Spleen (tissue), 13 donors: ENCODE measurements at places on chromosomes 11 and 22. TPM values are rescaled to one million over a fixed set of nuclear protein-coding genes. Genes with fewer than 3 reads are reported as not detected.

DNA sequence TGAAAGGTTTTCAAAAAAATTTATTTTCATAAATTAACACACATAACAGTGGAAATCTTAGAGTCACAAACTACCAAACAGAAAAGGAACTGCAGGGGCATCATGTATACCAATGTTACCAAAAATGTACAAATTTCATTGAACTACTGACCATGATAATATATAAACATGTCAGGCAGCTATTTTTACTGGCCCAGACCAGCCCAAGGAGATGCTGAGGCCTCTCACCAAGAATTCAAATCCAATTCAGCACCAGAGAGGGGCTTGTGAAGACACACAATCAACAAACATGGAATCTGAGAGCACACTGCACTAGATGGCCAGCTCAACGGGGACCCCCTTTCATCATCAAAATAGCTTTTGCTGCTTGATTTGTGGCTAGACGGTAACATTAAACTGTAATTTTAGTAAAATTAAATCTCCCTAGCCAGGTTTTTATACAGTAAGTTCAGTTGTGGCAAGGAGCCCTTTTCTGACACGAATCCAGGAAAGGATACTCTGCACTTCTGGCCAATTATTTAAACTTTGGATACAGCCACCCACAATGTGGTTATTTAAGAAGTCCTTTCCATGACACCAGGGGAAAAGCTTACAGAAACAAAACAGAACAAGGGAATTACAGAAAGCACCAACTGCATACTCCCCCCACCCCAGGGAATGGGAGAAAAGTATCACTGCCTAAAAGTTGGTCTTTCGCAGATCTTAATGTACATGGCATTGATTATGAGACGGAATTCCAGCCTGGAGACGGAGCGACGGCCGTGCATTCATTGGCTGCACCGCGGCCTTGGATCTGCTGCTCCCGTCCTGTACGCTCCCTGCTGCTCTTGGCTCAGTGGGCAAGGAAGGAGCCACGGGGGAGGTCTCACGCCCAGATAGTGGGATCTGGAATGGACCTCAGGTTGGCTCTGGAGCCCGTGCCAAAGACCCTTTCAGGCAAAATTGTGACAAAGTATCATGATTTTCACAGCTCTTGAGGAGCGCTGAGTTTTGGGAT is 19.6 kb upstream of the PISD start:
- H3K27me3 ChIP-seq = no peaks in the 10 kb centered on the region
- H3K4me3 ChIP-seq = no peak overlapping the region
- peaks cover under 1% of the 10 kb centered on the region for H3K4me1 ChIP-seq
- H3K36me3 ChIP-seq = no peaks in the 10 kb centered on the region
- DNase-seq = no peak

- no peaks in the 10 kb centered on the region for H3K36me3 ChIP-seq
- no peaks in the 10 kb centered on the region for H3K27me3 ChIP-seq
- H3K4me3 ChIP-seq = no peak overlapping the region
- DNase-seq = no peak
- H3K4me1 ChIP-seq = no peaks in the 10 kb centered on the region
Observed at GRCh38 chr11:75592715-75593114, 30.7 kb downstream of the SERPINH1 start.

DNA sequence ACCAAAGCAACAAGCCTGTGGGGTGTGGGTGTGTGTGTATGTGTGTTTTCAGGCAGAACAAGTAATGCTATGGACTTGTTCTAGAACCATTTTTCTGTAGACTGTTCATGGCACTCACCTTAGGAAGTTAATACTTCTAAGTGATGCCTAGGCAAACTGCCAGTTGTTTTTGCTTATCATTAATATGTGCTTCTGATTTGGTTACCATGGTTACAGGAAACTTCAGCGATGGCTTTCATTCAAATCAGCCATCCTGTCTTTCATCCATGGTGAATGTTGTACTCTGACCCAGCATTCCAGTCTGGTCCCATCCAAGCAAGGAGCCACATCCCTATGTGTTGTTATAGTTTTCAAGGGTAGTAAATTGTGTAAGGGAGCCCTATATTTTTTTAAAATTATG is 49.8 kb upstream of the ARHGAP20 start:
- H3K27me3 ChIP-seq = no peaks in the 10 kb centered on the region
- H3K36me3 ChIP-seq = no peaks in the 10 kb centered on the region
- no peak overlapping the region for H3K27ac ChIP-seq
- DNase-seq = no peak

- DNase-seq = no peak
- no peak overlapping the region for H3K27ac ChIP-seq
- H3K4me3 ChIP-seq = no peak overlapping the region
- peaks cover 4% of the 10 kb centered on the region for H3K27me3 ChIP-seq
Observed at GRCh38 chr11:18111005-18111404, 5.1 kb upstream of the SAAL1 start.

GRCh38 chr11:128908391-128909246 is 17.5 kb downstream of the KCNJ5 start:
- H3K27ac ChIP-seq = peak overlapping the region; percentile 58
- DNase-seq = no peak
- no peak overlapping the region for H3K4me3 ChIP-seq
- peaks cover 48% of the 10 kb centered on the region for H3K4me1 ChIP-seq
- H3K36me3 ChIP-seq = no peaks in the 10 kb centered on the region

GRCh38 chr22:22388494-22388893 is 120.0 kb downstream of the ZNF280B start:
- no peak overlapping the region for H3K4me3 ChIP-seq
- DNase-seq = no peak

- H3K27ac ChIP-seq = no peak overlapping the region
- H3K4me3 ChIP-seq = no peak overlapping the region
- no peaks in the 10 kb centered on the region for H3K4me1 ChIP-seq
- no peak for DNase-seq
Observed at GRCh38 chr11:19355601-19356000, 114.9 kb upstream of the E2F8 start.

- no peak for DNase-seq
- peaks cover 66% of the 10 kb centered on the region for H3K36me3 ChIP-seq
- no peaks in the 10 kb centered on the region for H3K27me3 ChIP-seq
- H3K27ac ChIP-seq = no peak overlapping the region
- H3K4me3 ChIP-seq = no peak overlapping the region
- peaks cover 51% of the 10 kb centered on the region for H3K4me1 ChIP-seq
Observed at GRCh38 chr11:74025467-74026166, 16.7 kb upstream of the UCP3 start.

GRCh38 chr22:46501701-46502100 is 35.7 kb downstream of the CELSR1 start:
- H3K36me3 ChIP-seq = no peaks in the 10 kb centered on the region
- no peak overlapping the region for H3K4me3 ChIP-seq
- H3K27ac ChIP-seq = no peak overlapping the region
- peaks cover 4% of the 10 kb centered on the region for H3K27me3 ChIP-seq
- H3K4me1 ChIP-seq = peaks cover 4% of the 10 kb centered on the region
- no peak for DNase-seq

- peak overlapping the region; percentile 78 for H3K27ac ChIP-seq
- DNase-seq = peak; percentile 95
- H3K4me1 ChIP-seq = no peaks in the 10 kb centered on the region
Observed at GRCh38 chr22:21657360-21658032, 8.3 kb upstream of the PPIL2 start.

- H3K36me3 ChIP-seq = no peaks in the 10 kb centered on the region
- no peak overlapping the region for H3K4me3 ChIP-seq
- no peaks in the 10 kb centered on the region for H3K27me3 ChIP-seq
- no peak for DNase-seq
- H3K4me1 ChIP-seq = no peaks in the 10 kb centered on the region
Observed at GRCh38 chr22:43210631-43211515, 23.9 kb upstream of the TTLL12 start.

DNA sequence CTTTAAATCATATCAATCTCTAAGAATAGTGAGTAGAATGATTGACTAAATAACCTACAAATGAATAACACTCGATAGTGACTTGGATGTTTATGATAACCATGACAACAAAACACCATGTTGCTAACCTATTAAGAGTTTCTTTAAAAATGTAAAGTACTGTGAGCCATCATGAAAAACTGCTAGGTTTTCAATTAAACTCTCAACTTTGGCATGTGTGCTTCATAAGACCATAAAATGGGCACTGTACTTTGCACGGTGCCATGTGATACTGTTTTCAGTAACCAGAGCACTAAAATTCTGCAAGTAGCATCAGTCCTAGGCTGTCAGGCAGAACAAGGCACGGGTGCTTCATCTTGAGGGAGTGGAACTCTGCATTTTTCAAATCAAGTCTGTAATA is 96.2 kb upstream of the TRIM77 start:
- no peaks in the 10 kb centered on the region for H3K36me3 ChIP-seq
- H3K4me1 ChIP-seq = no peaks in the 10 kb centered on the region
- H3K27ac ChIP-seq = no peak overlapping the region
- no peak overlapping the region for H3K4me3 ChIP-seq

GRCh38 chr11:18144243-18144642 is 11.9 kb downstream of the MRGPRX3 start:
- no peaks in the 10 kb centered on the region for H3K4me1 ChIP-seq
- no peak for DNase-seq
- H3K36me3 ChIP-seq = no peaks in the 10 kb centered on the region

DNA sequence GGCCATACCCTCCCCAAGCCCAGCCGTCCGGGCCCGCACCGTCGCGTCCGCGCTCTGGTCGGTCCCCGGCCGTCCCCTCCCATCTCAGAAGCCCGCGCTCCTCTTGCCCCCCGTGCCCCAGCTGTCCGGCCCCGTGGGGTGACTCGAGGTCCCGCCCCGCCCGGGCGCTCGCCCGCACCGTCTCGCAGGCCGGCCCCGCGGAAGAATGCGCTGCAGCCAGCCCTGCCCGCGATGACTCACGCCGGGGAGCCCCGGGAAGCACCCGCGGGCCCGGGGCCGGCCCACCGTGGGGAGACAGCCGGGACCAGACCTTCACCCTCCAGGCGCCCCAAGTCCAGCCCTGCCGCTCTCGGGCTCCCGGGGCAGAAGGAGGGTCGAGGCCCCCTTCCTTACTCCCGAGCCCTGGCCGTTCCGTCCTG is 320 bp upstream of the PHLDA2 start:
- H3K4me1 ChIP-seq = peaks cover 54% of the 10 kb centered on the region
- H3K36me3 ChIP-seq = no peaks in the 10 kb centered on the region

DNA sequence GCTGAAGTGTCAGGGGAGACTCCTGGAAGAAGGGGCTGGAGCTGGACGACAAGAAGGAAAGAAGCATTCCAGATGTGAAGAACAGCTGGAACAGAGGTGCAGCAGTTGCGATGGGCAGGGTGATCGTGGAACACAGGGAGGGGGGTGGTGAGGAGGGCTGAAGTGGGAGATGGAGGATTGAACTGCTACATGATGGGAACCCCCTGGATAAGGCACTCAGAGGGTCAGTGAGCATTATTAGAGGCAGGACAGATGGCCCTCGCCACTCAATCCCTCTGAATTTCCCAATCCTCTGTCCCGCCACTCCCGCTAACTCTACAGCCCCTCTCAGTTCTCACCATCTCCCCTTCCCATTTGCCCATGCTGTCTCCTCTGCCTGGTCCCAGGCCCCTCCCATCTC is 14.0 kb downstream of the SERPINH1 start:
- H3K4me1 ChIP-seq = peaks cover 14% of the 10 kb centered on the region
- no peak overlapping the region for H3K4me3 ChIP-seq
- no peak for DNase-seq
- no peaks in the 10 kb centered on the region for H3K36me3 ChIP-seq
- H3K27ac ChIP-seq = no peak overlapping the region

DNA sequence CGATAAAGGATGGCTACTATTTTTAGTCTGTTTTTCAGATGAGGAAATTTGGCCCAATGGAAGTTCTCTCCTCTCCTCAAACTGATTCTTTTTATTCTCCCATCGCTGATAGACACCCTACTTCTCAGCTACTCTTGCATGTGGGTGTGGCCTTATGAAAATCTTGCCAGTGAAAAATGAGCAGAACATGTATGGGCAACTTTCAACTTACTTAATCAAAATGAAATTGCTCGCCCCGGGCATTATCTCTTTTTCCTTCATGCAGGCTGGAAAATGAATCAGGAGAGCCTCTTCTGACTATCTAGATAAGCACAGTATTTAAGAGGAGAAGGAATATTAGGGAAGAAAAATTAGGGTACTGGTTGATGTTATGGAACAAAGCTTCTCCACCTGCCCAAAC is 2354.7 kb upstream of the RAG2 start:
- no peaks in the 10 kb centered on the region for H3K27me3 ChIP-seq
- no peak for DNase-seq
- no peaks in the 10 kb centered on the region for H3K36me3 ChIP-seq

GRCh38 chr11:76788661-76789442 is 5.7 kb downstream of the TSKU start:
- DNase-seq = peak; percentile 45
- no peak overlapping the region for H3K27ac ChIP-seq
- H3K4me1 ChIP-seq = peaks cover 30% of the 10 kb centered on the region
- peaks cover 18% of the 10 kb centered on the region for H3K27me3 ChIP-seq
- no peak overlapping the region for H3K4me3 ChIP-seq

- DNase-seq = no peak
- H3K4me3 ChIP-seq = no peak overlapping the region
Observed at GRCh38 chr11:88799771-88800500, 265.8 kb downstream of the GRM5 start.

GRCh38 chr11:36790526-36790925 is 192.5 kb upstream of the RAG2 start:
- H3K27me3 ChIP-seq = no peaks in the 10 kb centered on the region
- H3K27ac ChIP-seq = no peak overlapping the region
- no peak overlapping the region for H3K4me3 ChIP-seq

- no peak overlapping the region for H3K27ac ChIP-seq
- H3K4me1 ChIP-seq = peaks cover 75% of the 10 kb centered on the region
- DNase-seq = peak; percentile 42
- no peak overlapping the region for H3K4me3 ChIP-seq
- no peaks in the 10 kb centered on the region for H3K27me3 ChIP-seq
- no peaks in the 10 kb centered on the region for H3K36me3 ChIP-seq
Observed at GRCh38 chr11:45151362-45151982, 5.0 kb downstream of the PRDM11 start.

GRCh38 chr11:9600644-9601036 is 27.2 kb downstream of the WEE1 start:
- H3K27ac ChIP-seq = peak overlapping the region; percentile 74
- peaks cover 18% of the 10 kb centered on the region for H3K4me1 ChIP-seq
- H3K27me3 ChIP-seq = no peaks in the 10 kb centered on the region
- no peak for DNase-seq
- H3K4me3 ChIP-seq = no peak overlapping the region

PKNOX2 gene
- 6.4 TPM for total RNA-seq

APOL6 gene
- 39.9 TPM for total RNA-seq

BBOX1 gene
- not detected for total RNA-seq

SLC2A11 gene
- total RNA-seq = 16.9 TPM

P4HA3 gene
- total RNA-seq = 0.44 TPM

JAM3 gene
- 23.0 TPM for total RNA-seq

ADORA2A gene
- 25.2 TPM for total RNA-seq

LRP4 gene
- 30.7 TPM for total RNA-seq

INS gene
- not detected for total RNA-seq

CHRM4 gene
- 3.4 TPM for total RNA-seq

SUSD2 gene
- total RNA-seq = 1.6 TPM
